ENCODE measurements at places on chromosomes 1 and 21.

DNA sequence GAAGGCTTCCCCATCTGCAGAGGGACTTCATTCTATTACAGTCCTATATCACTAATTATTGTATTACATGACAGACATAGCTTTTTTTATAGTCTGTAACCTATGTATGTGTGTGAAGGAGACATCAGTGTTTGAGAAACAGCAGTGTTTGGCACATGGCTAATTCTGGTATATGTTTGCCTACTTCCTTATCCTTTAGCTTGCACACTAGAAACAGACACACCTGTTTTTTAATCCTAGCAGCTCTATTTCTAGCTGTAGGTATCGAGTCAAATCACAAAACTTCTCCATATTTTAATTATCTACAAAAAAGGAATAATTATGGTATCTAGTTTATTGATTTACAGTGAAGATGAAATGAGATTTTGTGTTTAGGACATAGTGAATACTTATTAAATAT lies 129.4 kb upstream of the CACYBP start:
- DNase-seq, result no peak

DNA sequence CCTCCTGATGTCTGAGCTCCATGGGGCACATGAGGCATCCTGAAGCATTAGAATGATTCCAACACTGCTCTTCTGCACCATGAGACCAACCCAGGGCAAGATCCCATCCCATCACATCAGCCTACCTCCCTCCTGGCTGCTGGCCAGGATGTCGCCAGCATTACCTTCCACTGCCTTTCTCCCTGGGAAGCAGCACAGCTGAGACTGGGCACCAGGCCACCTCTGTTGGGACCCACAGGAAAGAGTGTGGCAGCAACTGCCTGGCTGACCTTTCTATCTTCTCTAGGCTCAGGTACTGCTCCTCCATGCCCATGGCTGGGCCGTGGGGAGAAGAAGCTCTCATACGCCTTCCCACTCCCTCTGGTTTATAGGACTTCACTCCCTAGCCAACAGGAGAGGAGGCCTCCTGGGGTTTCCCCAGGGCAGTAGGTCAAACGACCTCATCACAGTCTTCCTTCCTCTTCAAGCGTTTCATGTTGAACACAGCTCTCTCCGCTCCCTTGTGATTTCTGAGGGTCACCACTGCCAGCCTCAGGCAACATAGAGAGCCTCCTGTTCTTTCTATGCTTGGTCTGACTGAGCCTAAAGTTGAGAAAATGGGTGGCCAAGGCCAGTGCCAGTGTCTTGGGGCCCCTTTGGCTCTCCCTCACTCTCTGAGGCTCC lies 11.1 kb upstream of the RASSF5 start:
- DNase-seq, result no peak

- no peak for DNase-seq
Observed at GRCh38 chr1:236471096-236471495, 52.7 kb upstream of the LGALS8 start.

- no peak for DNase-seq
Observed at GRCh38 chr1:229397762-229398161, 36.1 kb downstream of the ACTA1 start.

DNA sequence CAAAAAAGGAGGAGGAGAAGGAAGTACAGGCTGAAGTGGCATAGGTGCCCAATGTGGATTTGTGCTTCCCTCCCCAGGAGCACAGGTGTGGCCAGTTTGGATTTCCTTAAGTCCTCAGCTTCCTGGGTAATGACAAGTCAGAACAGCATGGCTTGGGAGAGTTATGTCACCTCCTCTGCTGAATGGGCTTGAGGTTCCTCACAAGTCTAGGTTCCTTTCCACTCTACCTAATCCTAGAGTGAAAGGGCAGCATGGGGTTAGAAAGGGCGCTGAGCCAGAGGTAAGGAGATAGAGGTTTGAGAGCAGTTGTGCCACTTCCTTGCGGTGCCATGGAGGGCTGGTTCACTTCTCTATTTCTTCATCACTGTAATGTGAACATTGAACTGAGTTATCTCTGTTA lies 35.5 kb upstream of the IL20 start:
- DNase-seq, result no peak

- no peak for DNase-seq
Observed at GRCh38 chr1:45412899-45413298, 72.7 kb upstream of the MUTYH start.

GRCh38 chr21:32021319-32021994 lies 148.6 kb downstream of the HUNK start:
- DNase-seq, result peak; percentile 47

DNA sequence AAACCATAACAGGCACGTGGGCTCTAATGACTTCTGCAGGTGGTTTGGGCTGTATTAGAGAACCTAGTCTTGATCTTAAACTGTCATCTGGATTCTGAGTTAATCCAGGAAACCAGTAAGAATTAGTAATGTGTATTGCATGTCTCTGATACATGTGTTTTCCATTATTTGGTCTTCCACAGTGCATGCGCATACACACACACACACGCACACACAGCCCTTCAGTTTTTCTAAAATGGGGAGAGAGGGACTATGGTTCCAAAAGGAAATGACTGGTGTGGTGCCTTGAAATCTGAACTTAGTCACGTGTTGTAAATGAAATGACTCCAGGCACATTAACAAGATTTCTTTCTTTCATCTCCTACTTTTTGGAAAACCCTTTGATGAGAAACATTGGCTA lies 67.6 kb downstream of the OLFML2B start:
- no peak for DNase-seq

- no peak for DNase-seq
Observed at GRCh38 chr1:169126335-169126734, 19.8 kb downstream of the ATP1B1 start.

DNA sequence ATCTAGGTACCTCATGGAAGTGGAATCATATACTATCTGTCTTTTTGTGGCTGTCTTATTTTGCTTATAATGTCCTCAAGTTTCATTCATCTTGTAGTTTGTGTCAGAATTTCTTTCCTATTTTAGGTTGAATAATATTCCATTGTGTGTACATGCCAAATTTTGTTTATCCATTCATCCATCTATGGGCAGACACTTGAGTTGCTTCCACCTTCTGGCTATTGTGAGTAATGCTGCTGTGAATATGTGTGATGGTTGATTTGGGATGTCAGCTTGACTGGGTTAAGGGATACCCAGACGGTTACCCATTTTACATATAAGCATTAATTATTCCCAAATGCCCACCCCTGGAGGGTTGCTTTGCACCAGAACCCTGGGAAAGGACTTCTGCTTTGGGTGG lies 477.5 kb downstream of the PTPRU start:
- DNase-seq, result no peak

GRCh38 chr1:161486806-161487741 lies 18.2 kb upstream of the FCGR2A start:
- DNase-seq, result no peak

DNA sequence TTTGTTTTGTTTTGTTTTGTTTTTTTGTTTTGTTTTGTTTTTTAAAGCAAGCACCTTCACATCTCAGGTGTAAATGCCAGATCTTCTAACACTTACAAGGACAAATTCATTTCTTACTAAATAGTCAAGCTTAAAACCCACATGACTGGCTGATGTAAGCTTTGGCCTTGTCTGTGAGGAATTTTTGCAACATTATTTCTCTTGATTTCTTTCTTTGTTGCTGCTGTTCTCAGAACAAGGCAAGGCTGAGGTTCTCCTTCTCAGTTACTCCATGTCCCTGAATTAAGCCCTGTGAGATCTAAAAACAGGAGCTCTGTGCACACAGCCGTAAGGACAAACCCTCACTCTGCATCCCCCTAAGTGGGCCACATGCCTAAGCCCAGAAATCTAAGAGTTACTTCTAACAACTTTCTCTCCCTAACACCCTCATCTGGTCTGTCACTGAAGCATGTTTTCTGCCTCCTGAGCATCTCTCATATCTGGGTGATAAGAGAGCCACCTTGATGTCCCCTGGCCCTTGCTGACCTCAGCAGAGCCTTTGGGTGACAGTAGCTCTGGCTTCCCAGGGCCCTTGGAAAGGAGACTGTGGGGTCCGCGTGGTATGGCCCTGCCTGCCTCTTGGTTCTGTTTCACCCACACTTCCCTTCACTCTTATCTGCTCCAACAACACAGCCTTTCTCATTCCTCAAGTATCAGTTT lies 81.2 kb upstream of the HOOK1 start:
- no peak for DNase-seq

- DNase-seq, result no peak
Observed at GRCh38 chr21:45767071-45768006, 123.8 kb downstream of the PCBP3 start.

DNA sequence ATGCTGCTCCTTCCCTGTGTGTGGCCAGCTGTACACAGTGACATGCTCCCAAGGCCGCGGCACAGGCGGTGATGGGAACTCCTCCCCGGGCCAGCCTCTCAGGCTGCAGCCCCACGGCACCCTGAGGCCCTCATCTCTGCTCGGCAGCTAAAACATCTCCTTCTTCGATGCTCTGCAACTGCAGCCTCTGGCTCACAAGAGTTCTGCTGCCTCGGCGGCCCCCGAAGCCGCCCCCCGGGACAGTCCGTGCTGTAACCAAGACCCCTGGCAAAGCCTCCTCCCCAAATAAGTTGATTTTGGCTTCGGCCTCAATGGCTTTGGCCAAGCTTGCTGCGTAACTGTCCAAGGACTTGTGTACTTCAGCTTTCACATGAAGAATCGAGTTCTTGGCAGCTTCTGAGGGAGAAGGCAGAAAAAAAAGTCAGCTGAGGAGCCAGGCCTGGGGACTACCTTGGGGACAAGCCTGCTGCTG lies 51.3 kb downstream of the GPR161 start:
- DNase-seq, result no peak

DNA sequence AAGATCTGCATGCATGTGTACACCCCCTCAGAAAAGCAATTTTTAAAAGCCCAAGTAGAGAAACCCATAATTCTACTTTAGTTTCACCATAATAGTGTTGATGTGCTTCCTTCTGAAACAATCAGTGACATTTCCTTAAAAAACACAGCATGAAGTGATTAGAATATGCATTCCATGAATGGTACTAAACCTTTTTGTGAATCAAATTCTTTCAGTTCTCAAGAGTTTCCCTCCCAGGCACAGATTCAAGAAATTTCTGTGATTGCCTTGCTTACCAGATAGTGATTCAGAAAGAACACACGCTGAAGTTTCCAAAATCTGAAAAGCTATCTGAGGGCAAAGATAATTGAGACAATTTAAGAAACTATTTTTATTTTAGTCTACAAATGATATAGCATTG lies 136.4 kb upstream of the ADGRL2 start:
- DNase-seq, result no peak

- DNase-seq, result no peak
Observed at GRCh38 chr1:46166521-46167462, 8.1 kb upstream of the TSPAN1 start.

DNA sequence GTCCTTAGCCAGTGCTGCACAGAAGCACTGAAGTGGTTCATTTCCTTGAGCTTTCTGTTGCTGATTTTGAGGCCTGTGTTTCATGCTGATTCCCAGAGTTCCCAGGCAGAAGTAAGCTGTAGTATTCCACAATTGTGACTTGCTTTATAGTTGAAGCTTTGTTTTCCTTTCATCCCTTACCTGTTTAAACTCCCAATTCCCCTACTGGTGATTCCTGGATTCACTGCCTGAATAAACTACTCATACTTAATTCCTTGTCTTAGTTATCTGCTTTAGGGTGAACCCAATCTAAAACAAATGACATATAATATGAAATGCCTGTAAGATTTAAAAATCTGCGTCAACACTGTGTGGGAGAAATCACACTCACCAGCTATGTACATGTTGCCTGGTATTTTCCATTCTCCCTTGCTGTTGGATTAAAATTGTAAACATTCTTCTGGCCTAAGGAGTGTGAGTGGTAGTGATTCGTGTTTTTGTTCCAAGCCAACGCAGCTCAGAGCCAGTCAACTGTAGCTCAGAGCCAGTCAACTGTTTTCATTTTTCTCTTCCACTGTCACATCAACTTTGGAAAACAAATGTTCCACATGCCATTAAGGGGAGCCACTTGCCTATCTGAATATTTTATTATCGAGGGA lies 879.4 kb downstream of the MRPL39 start:
- DNase-seq, result no peak

- no peak for DNase-seq
Observed at GRCh38 chr1:145999321-146000024, 3.1 kb upstream of the TXNIP start.

- DNase-seq, result no peak
Observed at GRCh38 chr21:31720330-31720729, 11.6 kb downstream of the SCAF4 start.

DNA sequence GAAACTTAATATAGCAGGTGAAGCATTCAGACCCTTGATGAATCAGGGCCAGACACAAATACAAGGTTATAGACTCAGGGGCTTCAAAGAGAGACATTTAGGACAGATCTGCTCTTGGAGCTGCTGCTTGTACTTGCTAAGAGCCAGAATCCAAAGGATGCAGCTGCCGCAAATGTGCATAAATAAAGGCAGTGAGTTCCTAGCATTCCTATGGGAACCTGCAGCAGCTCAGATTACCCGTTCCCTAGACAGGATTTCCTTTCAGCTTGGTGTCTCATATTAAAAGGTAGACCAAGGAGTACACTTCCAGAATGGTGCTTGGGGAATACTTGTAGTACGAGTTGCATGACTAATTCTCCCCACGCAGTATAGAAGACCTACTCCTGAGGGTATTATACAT lies 9.7 kb upstream of the LRRC53 start:
- no peak for DNase-seq

DNA sequence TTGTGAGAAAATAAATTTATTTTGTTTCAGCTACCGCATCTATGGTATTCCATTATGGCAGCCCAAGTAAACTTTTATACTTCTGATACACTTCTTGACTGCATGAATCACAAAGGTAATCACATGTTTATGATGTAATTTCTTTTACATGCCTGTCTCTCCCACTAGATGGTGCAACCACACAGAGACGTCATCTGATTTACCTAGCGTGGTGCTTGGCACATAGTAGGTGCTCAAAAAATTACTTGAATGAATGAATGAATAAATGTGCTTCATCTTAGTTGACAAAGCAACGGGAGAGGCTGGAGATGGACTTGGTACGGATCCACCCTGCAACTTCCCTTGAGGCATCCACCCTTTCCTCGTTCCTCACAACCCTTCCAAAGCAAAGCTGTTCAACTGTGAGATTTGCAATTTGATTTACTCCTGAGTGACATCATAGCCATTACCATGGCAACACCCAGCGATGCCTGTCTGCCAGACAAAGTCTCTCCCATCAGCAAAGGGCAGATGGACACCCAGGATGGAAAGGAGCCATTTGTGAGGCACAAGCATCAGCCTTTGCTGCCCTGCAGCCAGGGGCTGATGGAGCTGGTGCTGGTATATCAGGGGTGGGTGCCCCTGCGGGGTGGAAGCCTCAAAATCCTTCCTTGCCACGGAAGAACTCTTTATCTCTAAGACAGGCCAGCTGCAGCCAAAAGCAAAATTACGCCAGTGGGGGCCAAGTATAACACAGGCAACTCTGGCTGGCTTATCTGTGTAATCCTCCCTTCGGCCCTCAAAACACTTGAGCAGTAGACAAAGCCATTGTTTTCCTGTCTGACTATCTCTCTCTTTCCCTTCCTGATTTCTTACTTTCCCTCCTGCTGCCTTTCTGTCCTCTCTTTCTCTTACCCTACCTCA lies 18.9 kb upstream of the VWA5B1 start:
- no peak for DNase-seq

GRCh38 chr1:115882913-115883902 lies 42.3 kb upstream of the NHLH2 start:
- DNase-seq, result no peak

GRCh38 chr1:155170806-155171205 lies 2.3 kb downstream of the KRTCAP2 start:
- DNase-seq, result no peak

- DNase-seq, result no peak
Observed at GRCh38 chr1:241156231-241156965, 200.6 kb downstream of the RGS7 start.
